ENCODE measurements at places on chromosomes 5 and 9.
A peak's percentile ranks its signal among the peaks of the same experiment; 100 is the strongest.

DNA sequence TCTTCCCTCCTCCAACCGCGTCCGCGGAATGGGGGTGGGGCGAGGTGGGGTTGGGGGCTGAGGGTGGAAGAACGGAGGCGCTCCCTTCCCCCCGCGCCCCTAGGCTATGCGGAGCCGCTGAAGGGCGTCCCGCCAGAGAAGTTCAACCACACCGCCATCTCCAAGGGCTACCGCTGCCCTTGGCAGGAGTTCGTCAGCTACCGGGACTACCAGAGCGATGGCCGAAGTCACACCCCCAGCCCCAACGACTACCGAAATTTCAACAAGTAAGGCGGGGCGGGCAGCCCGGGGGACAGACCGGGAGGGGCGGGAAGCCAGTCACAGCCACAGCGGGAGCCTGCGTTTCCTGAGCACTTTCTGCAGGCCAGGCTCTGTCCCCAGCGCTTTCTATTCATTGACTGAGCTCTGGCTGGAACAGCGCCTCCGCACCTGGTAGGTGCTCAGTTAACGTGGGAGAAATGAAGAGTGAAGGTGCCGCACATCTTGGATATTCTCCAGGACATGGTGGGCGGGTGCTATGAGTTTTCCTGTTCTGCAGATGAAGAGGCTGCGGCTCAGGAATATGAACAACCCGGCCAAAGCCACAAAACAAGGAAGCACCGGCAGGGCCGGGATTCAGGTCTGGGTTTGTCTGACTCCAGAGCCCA lies 11.3 kb downstream of the MYOZ3 start:
- DNase-seq = peak; percentile 22

DNA sequence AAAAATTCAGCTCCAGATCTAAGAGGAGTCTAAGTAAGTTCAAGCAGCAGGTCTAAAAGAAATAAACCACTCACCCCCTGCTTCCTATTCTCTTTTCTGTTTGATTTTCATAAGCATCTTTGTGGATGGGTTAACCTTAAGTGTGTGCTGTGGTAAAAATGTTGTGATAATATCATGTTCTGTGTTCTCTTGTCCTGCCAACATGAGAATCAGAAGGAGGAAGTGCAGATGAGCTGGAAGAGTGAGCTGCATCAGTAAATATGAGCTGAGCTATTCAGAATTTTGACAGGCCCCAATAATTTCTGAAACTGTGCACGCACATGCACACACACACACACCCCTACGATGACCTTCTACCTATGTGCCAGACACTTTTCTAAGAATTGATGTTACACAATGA lies 186.5 kb upstream of the ANKRD55 start:
- no peak for DNase-seq

DNA sequence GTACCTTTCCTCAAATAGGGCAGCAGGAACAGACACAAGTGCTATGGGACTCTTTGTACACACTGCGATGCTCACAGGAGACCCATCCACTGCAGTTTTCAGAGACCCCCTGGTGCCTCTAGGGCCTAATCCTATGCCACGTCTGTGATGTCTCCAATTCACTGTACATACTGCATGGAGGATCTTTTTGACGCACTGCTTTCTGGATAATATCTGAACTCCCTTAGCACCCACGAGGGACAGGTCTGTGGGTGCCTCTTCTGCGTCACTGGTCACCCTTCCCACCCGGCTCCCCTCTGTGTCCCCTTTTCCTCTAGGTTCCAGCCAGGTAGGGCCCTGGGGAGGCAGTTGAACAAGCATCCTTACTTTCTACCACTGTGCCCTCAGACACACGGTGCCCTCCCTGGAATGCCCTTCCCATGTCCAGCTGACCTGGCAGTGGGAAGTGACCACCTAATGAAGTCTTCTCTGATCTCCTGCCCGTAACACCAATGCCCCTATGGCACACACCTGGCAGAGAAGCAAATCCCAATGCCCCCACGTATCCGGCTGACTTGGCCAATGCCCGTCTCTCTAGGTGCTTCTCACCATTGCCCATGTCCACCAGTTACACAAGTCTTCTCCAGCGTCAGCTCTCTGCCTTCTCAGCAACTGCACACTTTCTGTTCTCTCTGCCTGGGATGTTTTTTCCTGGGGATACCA lies 41.5 kb downstream of the FOXI1 start:
- no peak for DNase-seq

GRCh38 chr5:35483191-35483590 lies 134.5 kb upstream of the SPEF2 start:
- DNase-seq = no peak

DNA sequence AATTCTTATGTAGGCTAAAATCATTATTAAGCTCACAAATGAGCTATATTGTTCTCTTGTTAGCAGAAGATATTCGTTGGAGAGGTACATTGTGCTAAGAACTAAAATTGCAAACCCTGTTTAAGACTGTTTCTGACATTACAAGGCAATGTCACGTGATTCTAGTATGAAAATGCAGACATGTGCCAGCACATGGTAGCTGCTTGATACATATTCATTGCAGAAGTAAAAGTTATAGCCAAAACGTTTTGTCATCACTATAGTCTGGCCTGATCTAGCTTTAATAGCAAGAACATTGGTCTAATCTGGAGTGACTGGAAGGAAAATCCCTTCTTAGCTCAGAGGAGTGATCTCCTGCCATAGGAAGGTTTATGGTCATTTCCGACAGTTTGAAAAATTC lies 144.7 kb downstream of the CFAP90 start:
- DNase-seq = no peak

- no peak for DNase-seq
Measured at GRCh38 chr9:76353280-76353679, 40.9 kb downstream of the RFK start.

DNA sequence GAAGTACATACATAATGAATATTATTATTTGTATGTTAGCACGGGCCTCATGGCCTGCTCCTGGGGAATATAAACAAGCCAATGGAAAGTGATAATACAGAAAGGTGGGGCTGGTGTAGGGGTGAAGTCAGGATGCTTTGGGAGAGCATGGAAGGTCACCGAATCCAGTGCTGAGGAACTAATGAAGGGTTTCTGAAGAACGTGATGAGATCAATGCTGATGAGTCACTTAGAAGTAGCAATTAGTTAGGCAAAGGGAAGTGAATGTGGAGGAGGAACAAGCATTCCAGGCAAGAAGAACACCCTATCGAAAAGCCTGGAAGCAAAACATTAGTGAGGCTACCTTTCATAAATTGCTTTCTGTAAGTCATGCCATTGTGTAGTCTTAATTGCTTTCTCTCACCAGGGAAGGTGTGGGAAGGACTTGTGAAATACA lies 2.1 kb downstream of the ANXA1 start:
- DNase-seq = no peak

- no peak for DNase-seq
Measured at GRCh38 chr9:133032171-133032570, 1.4 kb downstream of the GTF3C5 start.

- no peak for DNase-seq
Measured at GRCh38 chr5:117266280-117266679, 691.7 kb upstream of the SEMA6A start.

DNA sequence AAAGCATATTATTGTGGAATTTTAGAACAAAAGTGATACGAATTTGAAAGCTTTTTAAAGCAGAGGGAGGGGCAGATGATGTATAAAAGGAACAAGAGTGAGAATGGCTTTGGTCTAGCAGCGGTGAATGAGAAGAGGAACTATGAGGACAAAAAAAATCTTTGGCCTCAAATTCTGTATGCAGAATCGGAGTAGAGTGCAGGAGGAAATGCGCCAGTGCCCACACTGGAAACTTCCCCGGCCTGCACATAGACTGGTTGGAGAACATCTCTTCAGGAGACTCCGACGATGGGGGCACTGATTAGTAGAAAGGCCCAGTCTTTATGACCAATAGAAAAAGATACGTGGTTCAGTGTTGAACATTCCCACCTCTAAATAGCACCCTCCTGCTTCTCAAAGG lies 51.3 kb downstream of the SLC46A2 start:
- DNase-seq = no peak

DNA sequence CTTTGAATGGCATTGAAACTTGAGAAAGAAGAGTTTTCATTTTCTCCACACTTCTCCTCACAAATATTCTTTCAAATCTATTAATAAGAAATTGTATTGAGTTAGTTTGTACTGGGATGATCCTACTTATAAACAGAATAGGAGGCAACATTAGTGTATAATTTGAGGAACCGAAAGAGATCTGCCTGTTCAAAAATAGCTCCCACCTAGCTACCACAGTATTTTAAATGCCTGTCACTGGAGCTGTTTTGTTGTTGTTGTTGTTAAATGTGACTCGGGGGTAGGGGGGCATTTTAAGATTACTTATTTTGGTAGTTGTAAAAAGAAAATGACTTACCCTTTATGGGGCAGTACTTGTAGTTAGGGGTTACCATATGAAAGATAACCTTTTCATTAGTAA lies 20.1 kb upstream of the HAPLN1 start:
- no peak for DNase-seq

- DNase-seq = no peak
Measured at GRCh38 chr5:9507974-9508373, 37.9 kb downstream of the SEMA5A start.

DNA sequence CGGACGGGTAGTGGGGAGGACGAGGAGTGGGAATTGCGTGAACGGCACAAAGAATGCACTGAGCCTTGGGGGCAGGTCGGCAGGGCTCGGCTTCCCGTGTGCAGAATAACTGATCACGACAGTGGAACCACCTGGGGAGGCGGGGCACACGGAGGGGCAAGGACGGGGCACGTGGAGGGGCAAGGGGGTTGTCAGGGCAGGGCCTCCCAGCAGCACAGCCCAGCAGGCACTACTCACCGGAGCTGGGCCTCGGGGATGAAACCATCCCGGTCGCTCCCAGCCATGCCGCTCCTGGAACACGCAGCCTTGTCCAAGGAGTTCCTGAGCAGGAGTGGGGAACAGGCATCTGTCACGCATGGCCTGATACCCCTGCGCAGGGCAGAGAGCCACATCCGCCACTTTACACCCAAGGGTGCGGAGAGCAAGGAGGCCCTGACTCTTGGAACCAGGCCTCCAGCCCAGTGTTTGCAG lies 33.4 kb downstream of the SARDH start:
- no peak for DNase-seq

GRCh38 chr5:133421394-133421793 lies 190.9 kb downstream of the FSTL4 start:
- peak; percentile 22 for DNase-seq

DNA sequence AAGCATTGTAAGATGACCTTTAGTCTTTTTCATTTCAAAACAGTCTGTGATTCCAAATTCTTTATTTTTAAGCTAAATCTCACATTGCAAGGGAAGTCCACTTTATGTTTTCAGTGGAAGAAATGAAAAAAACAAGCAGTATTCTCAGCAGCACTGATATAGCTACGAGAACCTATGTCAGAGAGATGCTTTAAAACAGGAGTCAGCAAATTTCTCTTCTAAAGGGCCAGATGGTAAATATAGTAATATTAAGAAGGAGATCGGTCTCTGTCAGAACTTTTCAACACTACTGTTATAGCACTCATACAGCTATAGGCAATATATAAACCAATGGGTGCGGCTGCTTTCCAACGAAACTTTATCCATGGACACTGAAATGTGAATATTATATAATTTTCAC lies 18.7 kb downstream of the IL31RA start:
- DNase-seq = no peak

DNA sequence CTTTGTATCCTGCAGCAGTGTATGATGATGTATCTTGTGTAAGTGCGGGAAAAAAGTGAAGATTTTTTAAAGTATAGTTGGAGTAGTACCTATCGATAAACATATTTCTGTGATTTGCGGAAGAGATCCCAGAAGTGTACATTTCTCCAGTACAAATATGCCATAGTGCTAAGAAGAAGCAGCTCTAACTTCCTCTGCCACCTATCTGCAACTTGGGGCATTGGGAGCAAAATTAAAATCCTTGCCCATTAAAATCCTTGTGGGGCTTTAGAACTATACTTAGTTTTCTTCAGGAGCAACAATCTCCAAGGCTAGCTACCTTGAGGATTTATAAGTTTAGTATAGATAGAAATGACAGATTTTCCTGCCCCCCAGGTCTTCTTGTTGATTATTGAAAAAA lies 123.7 kb downstream of the VCAN start:
- DNase-seq = no peak

DNA sequence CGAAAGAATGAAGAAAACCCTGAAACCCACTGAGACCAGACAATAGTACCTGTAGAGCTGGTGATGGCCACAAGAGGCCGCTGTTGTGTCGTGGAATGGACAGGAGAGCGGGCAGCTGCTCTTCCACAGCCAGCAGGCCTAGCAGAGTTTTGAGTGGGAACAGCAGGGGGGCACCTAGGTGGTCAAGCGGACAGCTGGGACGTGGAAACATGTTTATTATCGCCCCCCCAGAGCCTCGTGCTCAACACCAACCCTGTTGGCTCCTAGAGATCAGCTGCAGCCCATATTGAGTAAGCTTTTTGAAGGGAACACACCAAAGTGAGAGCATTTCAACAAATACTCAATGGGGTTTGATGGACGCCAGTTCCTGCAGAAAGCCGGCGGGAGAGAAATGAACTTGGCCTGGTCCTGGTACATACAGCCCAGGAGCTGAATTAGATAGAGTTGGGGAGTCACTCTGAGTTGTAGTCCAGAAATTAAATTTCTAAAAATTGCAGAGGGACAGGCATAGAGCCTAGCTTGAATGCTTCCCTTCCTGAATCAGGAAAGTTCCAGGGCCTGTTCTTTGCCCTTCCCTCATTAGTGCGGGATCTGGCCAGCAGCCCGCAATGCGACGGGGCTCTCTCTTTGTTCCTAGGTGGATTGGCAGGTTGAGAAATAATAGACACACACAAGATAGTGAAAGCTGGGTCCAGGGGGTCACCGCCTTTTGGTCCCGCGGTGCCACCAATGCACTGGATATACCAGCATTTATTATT lies 33.8 kb downstream of the MFAP3 start:
- no peak for DNase-seq

DNA sequence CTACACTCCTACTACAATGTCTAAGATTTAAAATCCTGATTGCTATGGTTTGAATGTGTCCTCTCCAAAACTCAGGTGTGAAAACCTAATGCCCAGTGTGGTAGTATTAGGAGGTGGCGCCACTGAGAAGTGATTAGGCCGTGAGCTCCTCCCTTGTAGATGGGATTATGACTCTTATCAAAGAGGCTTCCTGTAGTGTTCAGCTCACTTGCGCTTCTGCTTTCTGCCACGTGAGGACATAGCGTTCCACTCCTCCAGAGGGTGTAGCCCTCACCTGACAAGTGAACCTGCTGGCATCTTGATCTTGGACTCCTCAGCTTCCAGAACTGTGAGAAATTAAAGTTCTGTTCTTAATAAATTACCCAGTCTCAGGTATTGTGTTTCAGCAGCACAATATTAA lies 33.0 kb upstream of the WHRN start:
- DNase-seq = peak; percentile 34

DNA sequence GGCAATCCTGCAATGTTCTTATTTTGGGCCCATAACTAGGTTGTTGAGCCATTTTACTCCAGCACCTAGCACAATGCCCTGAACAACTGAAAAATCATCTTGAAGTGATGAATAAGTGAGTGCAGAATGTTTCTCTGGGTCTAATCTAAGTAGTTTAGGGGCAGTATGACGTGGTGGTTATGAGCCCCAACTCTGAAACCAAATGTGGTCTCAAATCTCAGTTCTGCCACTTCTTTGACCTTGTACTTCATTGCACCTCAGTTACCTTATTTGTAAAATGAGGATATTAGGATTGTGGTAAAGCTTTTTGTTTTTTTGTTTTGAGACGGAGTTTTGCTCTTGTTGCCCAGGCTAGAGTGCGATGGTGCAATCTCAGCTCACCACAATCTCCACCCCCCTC lies 80.9 kb upstream of the SNX2 start:
- DNase-seq = no peak

Measured in NCI-H526 (cell line).